ENCODE measurements at places on chromosomes 2 and 18.

DNA sequence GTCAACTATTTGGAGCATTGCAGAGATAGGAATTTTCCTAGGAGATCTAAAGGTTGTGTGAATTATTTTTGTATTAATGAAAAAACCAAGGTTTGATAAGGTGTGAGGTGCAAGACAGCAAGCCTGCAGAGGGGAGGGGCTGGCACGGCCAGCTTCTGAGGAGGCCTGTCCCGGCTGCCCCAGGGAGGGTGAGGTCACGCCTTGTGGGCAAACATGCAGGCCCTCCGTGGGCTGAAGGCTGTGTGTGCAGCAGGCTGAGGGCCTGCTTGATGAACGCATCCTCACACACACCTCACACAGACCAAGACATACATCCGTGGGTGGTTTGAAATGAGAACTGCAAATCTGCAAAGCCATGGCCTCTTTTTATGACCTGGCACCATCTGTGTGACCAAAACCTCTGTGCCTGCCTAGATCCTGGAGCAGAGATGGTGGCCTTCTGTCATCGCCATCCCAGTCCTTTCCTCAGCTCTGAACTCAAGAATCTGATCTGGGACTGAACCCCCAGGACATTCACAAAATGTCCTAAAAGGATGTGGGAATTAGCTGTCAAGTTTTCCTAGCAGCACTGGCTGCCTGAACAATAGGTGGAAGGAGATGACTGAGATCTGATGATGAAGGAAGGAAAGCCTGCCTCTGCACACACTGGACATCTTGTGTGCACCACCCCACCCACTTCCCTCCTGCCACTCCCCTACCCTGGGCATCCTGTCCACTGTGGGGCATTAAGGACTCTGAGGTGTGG lies 102.4 kb upstream of the MGAT4A start:
- peak; percentile 43 for DNase-seq

- DNase-seq, result no peak
Measured at GRCh38 chr2:63763391-63763941, 78.2 kb upstream of the UGP2 start.

DNA sequence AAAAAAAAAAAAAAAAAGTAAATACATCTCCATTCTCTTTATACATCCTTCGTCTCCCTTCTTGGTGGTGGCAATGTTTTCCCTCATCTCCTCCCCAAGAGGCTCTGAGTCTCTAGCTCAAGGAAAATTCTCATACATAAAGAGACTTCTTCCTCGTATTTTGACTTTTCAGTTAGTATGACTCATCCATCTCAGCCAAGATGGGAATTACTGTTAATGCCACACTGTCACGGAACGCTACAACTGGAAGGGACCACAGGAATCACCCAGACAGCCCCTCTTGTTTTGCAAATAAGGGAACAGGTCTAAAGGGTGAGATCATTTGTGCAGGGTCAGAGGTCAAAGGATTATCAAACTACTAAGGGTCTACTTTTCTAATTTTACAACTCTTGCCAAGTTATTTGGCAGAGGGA lies 19.5 kb downstream of the NFE2L2 start:
- no peak for DNase-seq

GRCh38 chr2:42092084-42092996 lies 44.5 kb downstream of the PKDCC start:
- no peak for DNase-seq

GRCh38 chr2:41933585-41934320 lies 114.1 kb upstream of the PKDCC start:
- DNase-seq, result no peak

DNA sequence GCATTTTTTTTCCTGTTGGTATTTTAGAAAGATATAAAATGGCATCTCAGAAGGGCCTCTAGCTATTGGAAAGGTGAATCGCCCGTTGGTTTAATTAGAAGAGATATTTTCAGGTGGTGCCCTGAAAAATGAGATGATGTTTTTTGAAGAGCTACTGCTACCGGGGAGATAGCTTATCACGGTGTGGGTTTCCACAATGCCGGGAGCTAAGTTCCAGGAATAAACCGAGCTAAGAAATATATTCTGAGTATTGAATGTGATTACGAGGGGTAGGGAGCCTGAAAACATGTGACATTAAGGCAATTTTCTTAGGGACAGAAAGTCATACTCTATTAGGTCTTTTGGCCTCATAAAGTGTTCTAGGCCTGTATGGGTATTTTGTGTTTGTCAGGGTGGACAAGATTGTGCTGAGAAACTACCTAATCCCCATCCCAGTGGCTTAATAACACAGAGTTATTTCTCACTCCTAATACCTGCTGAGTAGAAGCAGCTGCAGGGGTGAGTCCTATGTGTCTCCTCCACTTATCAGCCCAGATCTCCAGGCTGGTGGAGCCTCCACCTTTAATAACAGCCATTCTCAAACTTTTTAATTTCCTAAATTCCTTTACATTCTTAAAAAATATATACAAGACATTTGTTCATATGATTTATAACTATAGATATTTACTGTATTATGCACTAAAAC lies 150.2 kb downstream of the LRRTM1 start:
- DNase-seq, result no peak

- no peak for DNase-seq
Measured at GRCh38 chr2:235934774-235935484, 233.3 kb downstream of the GBX2 start.

DNA sequence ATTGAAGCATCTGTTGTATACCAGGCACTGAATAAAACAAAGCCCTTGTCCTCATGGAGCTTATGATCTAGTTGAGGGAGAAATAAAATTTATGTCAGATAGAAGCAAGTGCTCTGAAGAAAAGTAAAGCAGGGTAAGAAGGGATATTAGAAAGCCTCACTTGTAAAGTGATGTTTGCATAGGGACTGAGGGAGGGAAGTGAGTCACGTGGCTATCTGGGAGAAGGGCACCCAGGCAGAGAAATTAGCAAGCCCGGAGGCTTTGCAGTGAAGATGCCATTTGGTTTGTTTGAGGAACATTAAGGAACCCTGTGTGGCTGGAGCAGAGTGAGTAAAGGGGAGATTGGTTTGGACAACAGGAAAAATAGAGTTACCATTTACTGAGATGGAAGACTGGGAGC lies 52.1 kb downstream of the RBBP8 start:
- no peak for DNase-seq

GRCh38 chr2:22788749-22789327 lies 596.1 kb upstream of the KLHL29 start:
- no peak for DNase-seq

- no peak for DNase-seq
Measured at GRCh38 chr2:8794923-8795825, 42.2 kb downstream of the KIDINS220 start.

GRCh38 chr2:237058423-237058822 lies 27.3 kb upstream of the COPS8 start:
- no peak for DNase-seq

DNA sequence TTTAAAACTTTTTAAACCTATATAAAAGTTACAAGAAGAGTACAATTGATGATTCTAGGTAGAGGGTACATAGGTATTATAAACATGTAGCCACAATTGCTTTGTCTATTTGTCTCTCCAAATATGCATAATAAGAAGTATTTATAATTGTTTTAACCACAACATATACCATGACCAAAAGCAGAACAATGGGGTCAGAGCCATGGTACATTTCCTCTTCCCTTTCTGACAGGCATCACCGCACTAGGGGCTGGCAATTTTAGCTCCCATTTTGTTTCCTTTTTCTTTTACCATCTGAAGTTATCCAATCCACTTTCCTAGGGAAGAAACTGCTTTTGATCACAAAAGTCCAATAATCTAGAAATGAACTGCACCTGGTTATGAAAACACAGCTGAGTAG lies 49.3 kb downstream of the TMX3 start:
- no peak for DNase-seq

DNA sequence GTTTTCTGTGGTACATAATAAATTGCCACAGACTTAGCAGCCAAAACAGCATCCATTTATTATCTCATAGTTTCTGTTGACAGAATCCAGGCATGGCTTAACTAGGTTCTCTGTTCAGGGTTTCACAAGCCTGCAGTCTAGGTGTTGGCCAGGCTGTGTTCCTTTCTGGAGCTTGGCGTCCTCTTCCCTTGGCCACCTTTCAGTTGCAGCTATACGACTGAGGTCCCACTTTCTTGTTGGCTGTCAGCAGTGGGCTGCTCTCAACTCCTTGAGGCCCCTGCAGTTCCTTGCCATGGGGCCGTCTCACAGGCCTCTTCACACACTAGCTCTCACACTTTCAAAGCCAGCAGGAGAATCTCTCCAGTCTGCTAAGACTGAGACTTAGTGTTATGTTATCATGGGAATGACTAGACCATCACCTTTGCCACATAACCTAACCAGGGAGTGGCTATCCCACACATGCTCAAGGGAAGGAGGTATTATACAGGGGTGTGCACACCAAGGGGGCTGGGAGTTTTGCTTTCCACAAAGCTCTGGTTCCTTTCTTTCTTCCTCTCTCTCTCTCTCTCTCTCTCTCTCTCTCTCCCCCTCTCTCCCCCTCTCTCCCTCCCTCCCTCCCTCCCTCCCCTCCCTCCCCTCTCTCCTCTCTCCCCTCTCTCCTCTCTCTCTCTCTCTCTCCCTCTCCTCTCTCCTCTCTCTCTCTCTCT lies 15.8 kb downstream of the RIOK3 start:
- no peak for DNase-seq

DNA sequence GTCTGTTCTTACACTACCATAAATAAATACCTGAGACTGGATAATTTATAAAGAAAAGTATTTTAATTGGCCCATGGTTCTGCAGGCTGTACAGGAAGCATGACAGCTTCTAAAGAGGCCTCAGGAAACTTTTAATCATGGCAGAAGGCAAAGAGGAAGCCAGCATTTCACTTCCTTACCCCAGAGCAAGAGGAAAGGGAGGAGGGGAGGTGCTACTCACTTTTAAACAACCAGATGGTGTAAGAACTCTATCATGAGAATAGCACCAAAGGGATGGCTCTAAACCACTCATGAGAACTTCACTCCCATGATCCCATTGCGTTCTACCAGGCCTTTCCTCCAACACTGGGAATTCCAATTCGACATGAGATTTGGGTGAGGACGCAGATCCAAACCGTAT lies 344.4 kb upstream of the SLC39A10 start:
- no peak for DNase-seq

DNA sequence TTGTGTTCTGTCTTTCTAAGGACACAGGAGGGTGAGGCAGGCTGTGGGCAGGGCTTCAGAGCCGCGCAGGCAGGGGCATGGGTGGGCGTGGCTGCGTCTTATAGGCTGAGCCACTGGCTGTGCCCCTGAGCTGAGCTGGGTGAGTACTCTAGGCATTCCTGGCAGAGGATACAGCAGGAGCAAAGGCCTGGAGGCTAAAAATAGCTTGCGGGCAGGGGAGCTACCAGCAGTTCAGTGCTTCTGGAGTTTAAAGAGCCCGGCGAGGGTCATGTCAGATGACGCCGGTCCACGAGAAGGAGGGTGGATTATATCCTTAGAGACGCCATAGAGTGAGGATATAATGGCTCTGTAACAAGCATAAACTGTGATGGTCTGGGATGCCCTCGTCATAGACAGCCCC lies 31.5 kb upstream of the PDIA6 start:
- DNase-seq, result no peak

- no peak for DNase-seq
Measured at GRCh38 chr18:76633588-76634269, 138.7 kb upstream of the ZNF516 start.

- DNase-seq, result no peak
Measured at GRCh38 chr18:53126210-53126609, 786.2 kb downstream of the DCC start.

GRCh38 chr2:96148410-96149217 lies 3.4 kb upstream of the DUSP2 start:
- peak; percentile 97 for DNase-seq

GRCh38 chr2:9364373-9364772 lies 59.0 kb downstream of the ITGB1BP1 start:
- no peak for DNase-seq

- no peak for DNase-seq
Measured at GRCh38 chr2:153403940-153404339, 74.6 kb downstream of the RPRM start.

- no peak for DNase-seq
Measured at GRCh38 chr2:52117299-52117698, 1085.4 kb upstream of the NRXN1 start.

GRCh38 chr18:5972298-5972697 lies 77.0 kb upstream of the TMEM200C start:
- DNase-seq, result no peak

DNA sequence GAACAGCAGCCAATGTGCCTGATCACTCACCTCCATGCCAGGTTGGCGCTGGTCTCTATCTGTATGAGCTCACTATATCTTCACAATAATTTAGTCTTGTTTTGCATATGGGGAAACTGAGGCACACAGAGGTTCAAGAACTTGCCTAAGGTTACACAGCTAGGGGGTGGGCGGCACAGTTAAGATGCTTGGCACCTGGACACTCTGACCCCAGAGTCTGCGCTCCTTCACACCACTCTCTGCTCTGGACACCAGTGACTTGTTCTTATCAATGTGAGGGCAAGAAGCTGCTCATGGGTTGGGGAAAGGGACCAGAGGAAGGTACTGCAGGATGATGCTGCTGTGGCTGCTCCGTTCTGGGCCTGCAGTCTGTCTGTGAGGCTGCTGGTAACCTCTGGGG lies 27.1 kb downstream of the FBLN7 start:
- DNase-seq, result no peak

DNA sequence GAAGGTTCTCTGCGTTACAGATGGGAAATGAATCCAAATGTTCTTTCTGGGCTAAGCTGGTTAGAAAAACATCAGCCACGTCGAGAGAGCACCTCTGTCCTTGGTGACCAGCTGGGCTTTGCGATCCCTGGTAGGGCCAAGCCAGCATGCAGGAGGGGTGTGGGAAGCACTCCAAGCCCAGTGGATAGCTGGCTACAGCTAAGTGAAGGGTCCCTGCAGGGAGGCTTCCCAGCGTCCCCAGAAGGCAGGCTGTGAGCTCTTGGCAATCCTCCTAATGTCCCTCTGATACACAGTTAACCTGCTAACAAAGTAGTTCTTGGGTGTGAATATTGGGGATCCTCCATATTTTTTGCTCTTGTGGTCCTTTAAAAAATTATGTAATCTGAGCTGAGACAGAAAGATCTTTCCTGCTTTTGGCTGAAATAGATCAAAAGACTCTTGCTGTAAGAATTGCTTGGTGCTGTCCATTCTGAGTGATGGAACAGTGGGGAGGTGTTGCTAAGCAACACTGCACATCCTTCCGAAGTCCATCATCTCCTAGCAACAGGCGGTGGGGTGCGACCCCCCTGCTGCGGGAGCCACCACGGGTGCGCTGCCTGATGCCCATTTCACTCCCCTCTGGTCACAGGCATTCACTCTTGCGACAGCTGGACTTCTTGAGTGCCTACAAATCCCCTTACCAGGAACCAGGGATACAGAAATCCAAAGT lies 88.5 kb upstream of the UXS1 start:
- no peak for DNase-seq

- no peak for DNase-seq
Measured at GRCh38 chr2:84652431-84652830, 136.1 kb downstream of the DNAH6 start.

- DNase-seq, result no peak
Measured at GRCh38 chr2:62149708-62150107, 46.2 kb upstream of the B3GNT2 start.

DNA sequence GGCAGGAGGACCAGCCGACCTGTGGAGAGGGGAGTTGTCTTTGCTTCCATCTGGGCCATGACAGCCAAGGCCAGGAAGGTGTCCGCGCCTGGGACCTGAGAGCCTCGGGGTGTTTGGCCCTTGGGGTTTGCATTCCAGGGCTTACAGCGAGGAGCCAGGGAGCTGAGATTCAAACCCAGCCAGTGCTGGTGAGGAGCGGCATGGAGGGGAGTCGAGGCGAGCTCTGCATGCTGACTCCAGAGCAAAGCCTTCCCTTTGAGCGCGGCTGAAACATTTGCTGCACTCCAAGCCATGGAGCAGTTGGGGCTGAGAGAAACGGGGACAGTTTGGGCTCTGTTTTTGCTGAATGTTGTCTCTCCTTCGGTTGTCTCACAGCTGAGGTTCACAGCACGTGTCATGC lies 77.4 kb downstream of the TWIST2 start:
- DNase-seq, result no peak

Measured in CD4-positive, alpha-beta T cell treated with Interleukin-6 for 4 hours (primary cell).